ENCODE measurements at places on chromosomes 3 and 15.

GRCh38 chr3:42184651-42185443 is 81.1 kb downstream of the CCK start:
- no peak for DNase-seq

DNA sequence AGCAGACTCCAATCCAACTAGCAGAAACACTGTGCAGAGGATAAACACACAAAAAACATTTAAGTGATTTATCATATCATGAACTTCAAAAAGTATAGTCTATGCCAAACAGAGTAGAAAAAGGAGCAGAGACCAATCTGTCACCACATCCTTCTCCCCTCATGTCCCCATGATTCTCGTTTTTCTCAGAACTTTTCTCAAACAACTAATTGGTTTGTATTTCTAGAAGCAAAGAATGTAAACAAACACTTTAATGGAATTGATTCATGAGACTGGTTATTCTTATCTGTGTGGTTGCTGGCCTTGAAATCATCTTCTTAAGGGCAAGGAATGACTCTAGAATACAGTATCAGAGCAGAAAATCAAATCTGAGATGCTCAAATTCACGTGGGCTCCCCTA is 294.2 kb upstream of the THBS1 start:
- no peak for DNase-seq

DNA sequence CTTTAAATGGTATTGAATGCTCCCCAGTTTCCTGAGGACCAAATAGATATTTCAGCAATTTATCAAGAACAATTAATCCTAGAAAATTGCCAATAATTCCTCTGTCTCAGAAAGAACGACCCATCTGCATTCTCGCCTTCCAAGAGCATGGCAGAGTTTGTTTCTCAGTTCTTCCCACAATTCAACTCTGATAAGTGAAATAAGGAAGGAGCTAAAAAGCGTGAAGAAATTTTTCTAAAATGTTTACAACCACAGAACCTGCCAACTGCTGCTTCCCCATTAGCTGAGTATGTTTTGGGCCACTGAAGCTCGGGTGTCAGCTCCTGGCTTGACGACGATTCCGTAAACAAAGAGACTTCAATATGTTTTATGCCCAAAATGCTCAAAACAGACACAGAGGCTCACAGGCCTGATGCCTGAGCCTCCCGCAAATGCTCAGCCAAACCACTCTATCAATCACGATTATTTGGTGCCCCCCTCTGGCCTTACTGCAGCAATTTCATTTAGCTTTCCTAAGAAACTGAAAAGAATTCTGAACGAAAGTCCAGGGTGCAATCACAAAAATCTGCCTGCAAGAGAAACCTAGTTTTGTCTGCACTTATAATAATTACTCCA is 259.2 kb upstream of the CCDC54 start:
- no peak for DNase-seq

GRCh38 chr3:183149915-183150750 is 12.4 kb downstream of the LAMP3 start:
- no peak for DNase-seq

DNA sequence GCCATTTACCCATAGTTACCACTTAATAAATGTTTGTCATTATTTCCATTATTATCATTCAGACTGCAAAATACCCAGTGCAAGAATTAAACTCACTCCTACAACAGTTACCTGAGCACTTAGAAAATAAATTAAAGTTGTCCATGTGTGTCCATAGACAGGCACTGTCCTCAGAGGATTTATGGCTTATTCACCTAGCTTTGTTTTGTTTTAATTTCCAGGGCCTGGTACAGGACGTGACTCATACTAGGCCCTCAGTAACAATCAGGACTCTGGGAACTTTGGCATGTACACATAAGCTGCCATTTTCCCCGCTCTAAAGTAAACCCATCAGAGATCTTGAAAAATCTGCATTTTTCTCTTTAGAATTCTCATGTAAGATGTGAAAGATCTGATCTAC is 458.5 kb upstream of the ARRDC4 start:
- DNase-seq, result no peak

GRCh38 chr3:176867681-176868663 is 329.3 kb downstream of the TBL1XR1 start:
- no peak for DNase-seq

DNA sequence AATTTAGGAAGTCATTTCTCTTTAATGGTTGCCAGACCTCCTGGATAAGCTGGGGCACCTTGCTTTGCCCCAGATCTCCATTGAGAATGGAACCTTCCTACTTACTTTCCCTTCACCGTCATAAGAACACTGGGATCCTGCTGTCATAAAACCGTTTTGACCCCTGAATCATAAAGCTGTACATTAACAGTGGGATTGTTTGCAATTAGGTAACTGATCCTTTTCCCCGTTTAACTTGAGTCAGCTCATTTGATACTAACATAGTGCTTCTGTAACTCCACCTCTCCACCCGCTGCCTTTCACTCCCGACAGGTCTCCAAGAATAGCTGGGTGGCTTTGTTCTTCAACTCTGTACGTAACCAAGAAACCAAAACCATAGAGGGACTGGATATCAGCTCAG is 308.2 kb upstream of the WNT5A start:
- DNase-seq, result no peak

DNA sequence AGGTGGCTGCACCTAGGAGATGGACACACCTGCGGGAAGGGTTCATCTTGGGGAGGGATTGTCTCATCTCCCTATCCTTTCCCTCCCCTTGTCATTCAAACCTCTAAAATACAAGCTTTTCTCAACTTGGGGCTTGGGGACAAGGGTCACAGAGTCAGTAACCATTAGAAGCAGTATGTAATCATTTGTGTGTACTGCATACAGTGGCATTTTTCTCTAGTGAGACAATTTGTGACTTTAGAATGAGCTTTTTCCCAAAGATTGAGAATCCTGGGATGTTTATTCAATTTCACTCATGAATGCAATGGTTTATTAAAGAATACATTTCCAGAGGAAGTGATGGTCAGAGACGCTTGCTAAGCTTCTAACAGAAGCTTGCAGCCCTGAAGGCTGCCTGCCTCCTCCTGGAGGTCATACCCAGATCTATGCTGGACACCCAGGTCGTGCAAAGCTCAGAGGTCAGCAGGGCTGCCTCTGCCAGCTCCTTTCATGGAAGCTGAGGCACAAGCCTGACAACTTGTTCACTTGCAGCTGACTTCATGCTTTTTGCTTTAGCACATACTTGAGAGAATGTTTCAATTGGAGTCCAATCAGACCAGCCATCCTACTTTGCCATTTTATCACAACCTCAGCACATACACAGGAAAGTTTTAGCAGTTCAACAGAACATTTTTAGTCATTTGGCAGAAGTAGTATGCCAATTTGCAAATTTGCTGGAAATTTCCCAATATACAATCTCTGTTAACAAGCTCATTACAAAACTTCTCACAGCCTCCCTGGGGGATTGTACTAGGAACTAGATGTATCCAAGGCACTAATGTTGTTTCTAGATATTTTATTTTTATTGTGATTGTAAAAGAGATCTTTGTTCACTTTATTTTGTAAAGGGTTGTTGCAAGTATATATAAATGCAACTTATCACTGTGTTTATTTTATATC is 25.6 kb upstream of the ALDH1L1 start:
- DNase-seq, result no peak

DNA sequence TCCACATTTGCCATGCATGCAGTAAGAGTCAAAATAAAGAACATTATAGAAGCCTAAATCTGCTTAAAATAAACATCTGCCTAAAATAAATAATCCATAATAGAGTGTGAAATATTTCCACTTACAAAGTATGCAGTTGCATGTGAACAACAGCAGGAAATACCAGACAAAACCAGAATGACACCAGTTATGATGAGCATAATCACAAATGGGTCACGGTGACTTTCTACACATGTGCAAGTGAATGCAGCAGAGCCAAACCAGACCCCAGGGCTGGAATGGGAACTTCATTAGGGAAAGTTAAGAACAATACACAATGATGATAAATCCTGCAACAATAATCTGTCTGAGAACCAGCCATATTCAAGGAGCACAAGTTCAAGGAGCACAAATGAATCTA is 615.5 kb downstream of the ROBO2 start:
- no peak for DNase-seq

DNA sequence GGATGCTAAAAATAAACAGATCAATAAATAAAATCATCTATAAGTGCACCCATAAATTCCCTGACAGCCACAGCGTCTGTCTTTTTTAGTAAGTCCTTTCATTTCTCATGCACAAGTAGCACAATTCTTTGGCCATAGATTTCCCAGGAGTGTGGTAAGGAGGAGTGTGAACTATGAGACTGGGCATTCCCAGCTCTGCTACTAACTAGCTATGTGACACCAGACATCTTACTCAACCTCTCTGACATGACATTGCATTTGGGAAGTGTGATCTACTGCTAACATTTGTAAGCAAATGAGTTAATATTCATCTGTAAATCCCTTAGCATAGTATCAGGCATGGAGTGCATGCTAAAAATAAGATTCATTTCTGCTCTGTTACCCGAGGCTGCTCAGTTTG is 301.7 kb downstream of the NTRK3 start:
- no peak for DNase-seq

- no peak for DNase-seq
Measured at GRCh38 chr15:94105760-94106159, 125.6 kb upstream of the MCTP2 start.

GRCh38 chr3:149688122-149688757 is 30.4 kb upstream of the WWTR1 start:
- DNase-seq, result no peak

GRCh38 chr3:62323241-62323640 is 50.1 kb downstream of the FEZF2 start:
- no peak for DNase-seq

GRCh38 chr3:29004885-29005599 is 275.8 kb upstream of the RBMS3 start:
- DNase-seq, result no peak

GRCh38 chr3:106348139-106348690 is 479.4 kb upstream of the CBLB start:
- no peak for DNase-seq

DNA sequence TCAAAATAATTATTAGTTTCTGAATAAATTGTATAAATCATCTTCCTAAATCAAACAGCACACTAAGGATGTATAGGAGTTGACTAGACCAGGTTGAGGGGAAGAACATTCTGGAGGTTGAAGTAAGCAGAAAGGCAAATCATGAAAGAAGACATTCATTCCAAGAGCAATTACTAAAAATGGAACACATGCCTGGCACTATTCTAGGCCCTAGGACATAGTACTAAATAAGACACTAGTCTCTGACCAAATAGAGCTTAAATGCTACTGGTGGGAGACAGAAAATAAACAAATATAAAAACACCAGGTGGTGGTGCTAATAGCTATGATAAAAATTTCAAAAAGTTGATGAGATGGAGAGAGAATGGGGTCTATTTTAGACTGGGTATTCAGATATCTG is 190.1 kb downstream of the TBC1D5 start:
- DNase-seq, result no peak

GRCh38 chr15:52520421-52520820 is 8.3 kb downstream of the MYO5A start:
- DNase-seq, result no peak

DNA sequence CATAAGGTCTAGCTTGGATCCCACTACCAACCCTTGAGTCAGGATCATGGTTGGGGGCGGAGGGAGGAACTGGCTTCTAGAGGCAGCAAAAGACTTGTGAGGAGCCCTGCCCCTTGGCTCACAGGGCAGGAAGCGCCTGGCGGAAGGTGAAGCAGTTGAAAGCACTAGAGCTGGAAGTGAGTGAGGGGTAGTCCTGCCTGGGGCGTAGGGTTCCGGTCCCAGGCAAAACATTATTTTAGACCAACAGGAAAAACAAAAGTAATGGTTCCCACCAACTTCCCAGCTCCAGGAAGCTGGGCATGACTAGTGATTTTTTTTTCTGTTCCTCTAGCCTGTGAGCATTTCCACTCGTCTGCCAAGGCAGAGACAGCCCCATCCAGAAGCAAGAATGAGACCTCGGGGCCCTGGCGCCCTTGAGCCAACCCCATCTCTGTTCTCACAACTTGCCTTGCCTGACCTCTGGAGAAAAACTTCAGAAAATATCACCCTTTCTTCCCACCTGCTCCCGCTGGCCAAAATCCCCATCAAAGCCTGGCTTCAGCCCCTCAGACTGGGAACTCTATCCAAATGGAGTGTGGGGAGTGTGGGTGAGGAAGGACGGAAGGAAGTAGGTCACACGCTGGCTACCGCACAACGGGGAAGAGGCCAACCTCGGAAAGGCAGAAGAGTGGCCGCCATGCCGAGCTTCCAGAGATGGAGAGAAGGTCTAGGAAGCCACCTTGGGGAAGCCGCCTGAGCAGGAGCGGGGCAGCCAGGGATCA is 57.5 kb downstream of the RBPMS2 start:
- DNase-seq, result no peak

DNA sequence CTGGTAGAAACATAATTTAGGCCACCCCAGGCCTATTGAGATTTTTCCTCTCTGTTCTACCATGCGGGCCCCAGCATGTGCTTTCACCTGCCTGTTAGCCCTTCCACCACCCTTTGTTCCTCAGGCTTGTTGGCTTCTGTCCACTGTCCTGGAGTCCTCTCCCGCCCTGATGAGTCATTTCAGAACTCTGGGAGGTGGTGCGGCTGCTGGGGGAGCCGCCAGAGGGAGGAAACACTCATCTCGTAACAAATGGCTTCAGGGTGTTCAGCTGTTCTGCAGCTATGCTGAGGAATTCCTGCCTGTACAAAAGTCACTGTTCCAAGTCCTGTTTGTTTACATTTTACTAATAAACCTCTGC is 36.3 kb downstream of the LRTM1 start:
- DNase-seq, result no peak

- DNase-seq, result no peak
Measured at GRCh38 chr3:177512945-177513814, 315.9 kb upstream of the TBL1XR1 start.

DNA sequence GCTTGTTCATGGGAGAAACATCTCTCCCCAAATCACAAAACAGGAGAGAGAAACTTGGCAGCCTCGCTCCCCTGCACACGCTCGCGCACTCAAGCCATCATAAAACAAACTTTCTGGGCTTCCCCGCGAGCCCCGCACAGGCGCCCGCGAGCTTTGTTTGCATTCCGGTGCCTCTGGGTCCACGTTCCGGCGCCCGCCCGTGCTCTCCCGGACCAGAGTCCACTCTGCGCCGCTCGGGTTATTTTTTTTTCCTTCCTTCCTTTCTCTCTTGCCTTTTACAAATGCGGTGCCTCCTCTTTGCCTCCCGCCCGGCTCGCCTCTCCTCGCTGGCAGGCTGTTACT is 363 bp downstream of the MAGI1 start:
- DNase-seq, result no peak

- DNase-seq, result no peak
Measured at GRCh38 chr3:134378384-134378783, 4.1 kb upstream of the AMOTL2 start.

All from stimulated activated CD4-positive, alpha-beta T cell treated with anti-CD3 and anti-CD28 coated beads, TNF-alpha, amount 100 ng/mL, for 1 hour (primary cell).